ENCODE measurements at places on chromosomes 13 and 19.
A peak's percentile ranks its signal among the peaks of the same experiment; 100 is the strongest.

DNA sequence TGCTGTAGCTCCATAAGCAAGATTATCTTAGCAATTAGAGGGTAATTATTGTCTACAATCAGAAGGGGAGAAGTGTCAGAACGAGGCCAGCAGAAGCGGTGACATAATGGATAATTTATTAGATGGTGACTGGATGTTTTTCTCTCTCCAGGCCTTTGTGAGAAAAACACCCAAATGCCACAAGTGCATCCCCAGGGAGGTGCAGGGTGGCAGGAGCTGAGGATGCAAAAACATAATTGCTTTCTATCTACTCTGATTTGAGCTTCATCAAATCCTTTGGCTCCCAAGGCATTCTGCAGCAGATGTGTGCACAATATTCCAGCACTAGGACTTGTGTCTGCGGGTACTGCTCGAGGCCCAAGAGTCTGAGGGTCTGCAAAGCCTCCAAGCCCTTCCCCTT lies 220.1 kb upstream of the SERP2 start:
- DNase-seq: no peak

- DNase-seq: peak; percentile 54
Measured at GRCh38 chr19:29671393-29672160, 6.3 kb downstream of the PLEKHF1 start.

- DNase-seq: no peak
Measured at GRCh38 chr13:71864986-71865873, 1.8 kb downstream of the DACH1 start.

DNA sequence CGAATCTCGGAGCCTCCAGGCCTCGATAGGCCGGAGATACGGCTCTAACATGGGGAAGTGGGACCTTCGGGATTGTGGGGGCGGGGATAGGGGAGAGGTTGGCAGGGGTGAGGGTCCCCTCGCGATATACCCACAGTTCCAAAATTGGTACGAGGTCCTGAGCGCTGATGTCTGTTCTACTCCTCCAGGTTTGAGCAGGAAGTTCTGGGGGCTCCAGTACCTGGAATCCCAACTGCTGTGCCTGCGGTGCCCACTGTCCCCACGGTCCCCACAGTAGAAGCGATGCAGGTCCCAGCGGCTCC lies 447 bp downstream of the RBM42 start:
- no peak for DNase-seq

DNA sequence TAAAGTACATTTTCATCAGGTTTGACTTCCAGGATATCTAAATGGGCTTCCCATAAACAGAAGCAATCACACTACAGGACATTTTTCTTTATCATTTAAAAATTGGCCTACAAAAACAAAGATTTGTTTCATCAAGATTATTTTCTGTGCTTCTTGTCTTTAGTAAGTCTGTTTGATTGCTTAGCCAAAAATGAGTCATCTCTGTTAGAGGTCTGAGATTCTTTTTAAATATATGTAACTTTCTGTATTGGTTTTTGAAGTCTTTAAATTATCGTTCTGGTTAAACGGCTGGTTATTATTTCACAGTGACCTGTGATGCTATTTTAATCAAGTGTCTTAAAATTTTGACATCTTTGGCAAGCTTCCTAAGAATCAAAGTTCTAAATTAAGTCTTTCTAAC lies 62.7 kb downstream of the SLITRK1 start:
- no peak for DNase-seq

DNA sequence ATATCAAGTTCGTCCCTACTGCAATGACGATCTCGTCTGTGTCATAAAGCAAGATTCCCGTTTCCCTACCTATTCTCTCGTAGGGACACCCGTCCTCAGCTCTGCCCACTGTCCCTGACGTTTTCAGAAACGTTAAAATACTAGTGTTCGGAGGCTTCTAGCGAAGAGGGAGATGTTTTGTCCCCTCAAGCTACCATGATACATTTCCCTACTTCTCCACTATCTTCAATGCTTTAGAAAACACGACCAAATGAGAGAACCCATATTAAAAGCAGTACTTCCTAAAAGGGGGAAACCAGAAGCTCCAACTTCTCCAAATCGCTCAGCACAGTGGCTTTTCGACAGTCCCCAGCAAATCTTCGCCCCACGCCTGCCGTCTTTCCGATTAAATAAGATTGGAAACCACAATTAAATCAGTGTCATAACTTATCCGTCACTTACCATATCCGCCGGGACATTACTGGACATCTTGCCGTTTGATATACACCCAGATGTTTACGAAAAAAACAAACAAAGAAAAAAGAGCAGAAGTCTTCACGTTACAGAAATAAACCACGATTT lies 1.3 kb downstream of the UBL3 start:
- DNase-seq: peak; percentile 21

GRCh38 chr13:113950451-113951245 lies 23.2 kb downstream of the C13orf46 start:
- no peak for DNase-seq

DNA sequence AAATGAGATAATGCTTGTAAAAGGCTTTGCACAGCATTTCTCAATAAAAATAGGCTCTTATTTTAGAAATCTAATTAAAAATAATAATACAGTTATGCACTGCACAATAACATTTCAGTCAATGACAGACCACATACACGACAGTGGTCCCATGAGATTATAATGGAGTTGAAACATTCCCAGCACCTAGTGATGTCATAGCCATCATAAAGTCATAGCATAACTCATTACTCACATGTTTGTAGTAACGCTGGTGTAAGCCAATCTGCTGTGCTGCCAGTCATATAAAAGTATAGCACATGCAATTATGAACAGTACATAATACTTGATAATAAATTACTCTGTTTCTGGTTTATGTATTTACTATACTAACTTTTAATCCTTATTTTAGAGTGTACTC lies 12.7 kb upstream of the SERPINE3 start:
- DNase-seq: no peak

DNA sequence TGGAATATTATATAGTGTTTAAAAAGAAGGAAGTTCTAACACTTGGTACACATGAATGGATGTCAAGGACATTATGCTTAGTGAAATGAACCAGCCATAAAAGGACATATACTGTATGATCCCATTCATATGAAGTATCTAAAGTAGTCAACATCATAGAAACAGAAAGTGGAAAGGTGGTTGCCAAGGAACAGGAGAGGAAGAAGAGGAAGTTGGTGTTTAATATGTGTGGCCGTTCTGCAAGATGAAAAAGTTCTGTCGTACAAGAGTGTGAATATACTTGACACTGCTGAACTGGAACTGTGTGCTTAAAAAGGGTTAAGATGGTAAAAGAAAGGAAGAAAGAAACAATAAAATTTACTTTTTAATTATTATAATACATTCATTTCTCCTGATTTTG lies 33.1 kb upstream of the C1QTNF9 start:
- DNase-seq: no peak

DNA sequence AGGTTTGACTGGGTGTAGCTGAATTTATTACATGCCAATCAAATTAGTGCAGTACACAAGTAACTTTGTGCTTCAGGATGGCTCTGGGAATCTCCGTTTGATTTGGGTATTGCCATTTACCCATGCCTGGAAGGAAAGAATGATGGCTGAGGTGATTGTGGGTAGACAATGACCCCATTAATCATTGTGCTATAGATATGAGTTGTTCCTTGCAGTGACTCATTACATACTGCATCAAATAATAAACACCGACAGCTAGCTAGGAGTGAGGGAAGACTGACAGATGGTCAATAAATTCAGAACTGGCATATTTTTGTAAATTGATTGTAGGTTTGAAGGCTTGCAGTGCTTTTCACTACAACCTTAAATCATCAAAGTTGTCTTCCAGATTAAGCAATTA lies 1069.5 kb downstream of the DIAPH3 start:
- DNase-seq: no peak

GRCh38 chr13:41458761-41459431 lies 1.5 kb downstream of the RGCC start:
- DNase-seq: peak; percentile 20

DNA sequence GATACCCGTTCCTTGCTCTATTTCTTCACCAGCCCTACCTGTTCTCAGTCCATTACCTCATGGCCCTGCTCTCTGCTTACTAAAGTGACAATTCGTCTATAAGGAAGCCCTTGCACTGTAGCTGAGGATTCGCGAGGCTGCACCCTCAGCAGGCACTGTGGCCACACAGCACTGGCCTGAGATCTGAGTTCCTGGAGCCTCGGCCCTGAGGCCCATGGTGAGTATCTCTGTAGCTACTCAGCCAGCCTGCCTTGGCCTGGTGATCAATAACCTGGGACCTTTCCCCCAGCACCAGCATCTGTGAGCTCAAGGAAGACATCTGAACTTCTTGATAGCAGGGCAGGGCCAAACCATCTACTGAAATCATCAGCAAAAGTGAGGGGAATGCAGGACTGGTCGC lies 90.7 kb downstream of the RGCC start:
- DNase-seq: no peak

DNA sequence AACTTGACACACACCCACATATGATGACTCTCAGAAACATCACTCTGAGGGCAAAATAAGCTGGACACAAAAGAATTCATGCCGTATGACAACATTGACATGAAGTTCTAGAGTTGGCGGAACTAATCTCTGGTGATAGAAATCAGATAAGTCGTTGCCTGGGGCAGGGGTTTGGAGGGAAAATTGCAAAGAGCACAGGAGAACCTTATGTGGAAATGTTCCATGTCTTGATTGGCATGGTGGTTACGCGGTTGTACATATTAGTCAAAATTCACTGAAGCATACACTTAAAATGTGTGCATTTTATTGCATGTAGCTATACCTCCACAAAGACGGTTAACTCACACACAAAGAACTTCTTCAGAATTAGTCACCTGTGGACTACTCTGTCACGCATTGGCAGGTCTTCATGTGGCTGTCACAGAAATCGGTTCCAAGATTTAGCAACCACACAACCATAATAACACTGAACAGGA lies 137.8 kb upstream of the GJB6 start:
- DNase-seq: no peak

DNA sequence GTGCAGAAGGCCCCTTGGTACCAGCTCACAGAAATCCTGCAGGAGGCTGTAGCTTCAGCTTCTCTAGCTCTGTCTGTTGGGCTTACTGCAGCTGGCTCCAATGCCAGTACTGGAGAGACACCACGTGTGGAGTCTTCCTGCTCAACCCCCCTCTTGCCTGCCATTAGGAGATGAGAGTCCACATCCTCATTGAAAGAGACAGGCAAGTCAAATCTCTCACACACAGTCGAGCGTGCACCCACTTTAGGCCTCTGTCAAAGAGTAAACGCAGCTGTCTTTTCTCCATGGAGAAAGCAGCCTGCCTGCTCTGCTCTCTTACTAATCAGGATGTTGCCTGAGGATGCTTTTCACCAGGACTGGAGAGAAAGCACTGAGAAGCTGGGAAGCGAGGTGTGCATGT lies 523.0 kb upstream of the NBEA start:
- no peak for DNase-seq

DNA sequence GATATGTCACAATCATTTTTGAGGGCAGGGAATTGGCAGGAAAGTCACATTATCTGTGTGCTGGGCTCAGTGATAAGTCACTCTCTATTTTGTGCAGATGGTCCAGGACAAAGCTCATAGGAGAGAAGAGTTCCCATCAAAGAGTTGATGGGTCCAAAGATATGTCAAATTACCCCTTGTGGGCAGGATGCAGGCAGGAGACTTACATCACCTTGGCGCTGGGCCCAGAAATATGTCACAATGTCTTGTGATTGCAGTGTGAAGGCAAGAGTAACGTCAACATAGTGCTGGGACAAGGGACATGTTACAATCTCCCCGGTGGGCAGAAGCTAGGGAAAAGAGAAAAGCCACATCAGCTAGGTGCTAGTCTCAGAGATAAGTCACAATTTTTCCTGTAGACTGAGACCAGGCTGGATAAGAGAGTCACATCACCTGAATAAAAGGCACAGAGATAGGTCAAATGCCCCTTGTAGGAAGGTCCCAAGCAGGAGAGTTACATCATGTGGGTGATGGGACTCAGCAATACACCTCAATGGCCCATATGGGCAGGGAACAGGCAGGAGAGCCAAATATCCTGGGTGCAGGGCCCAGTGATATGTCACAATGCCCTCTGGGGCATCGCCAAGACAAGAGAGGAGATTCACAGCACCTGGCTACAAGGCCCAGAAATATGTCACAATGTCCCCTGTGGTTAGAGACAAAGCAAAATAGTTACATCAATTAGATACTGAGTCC lies 47.9 kb downstream of the ZNF99 start:
- DNase-seq: no peak

GRCh38 chr13:48494874-48495273 lies 38.0 kb downstream of the RCBTB2 start:
- DNase-seq: no peak

- DNase-seq: no peak
Measured at GRCh38 chr19:38370299-38370698, 4.1 kb upstream of the PSMD8 start.

GRCh38 chr19:3968556-3969434 lies 2.1 kb downstream of the DAPK3 start:
- peak; percentile 92 for DNase-seq

GRCh38 chr13:71613066-71613745 lies 253.8 kb downstream of the DACH1 start:
- no peak for DNase-seq

DNA sequence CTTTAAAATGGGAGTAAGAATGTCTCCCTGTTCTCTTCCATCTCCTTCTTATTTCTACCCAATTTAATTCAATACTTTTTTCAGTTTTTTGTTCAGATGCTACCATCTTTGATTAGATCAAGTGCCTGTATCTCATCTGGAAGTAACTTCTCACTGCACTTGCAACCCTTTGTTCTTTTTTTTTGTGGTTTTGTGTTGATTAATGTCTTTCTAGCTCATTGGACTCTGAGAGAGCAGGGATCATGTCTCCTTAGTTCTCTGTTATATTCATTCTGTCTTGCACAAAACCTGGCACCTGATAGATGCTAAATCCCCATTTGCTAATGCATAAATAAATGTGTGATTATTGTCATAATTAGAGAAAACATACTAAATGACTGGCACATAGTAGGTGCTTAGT lies 834 bp upstream of the ITGBL1 start:
- no peak for DNase-seq

Measured in prostate gland (tissue), 2 donors.